Stimulated activated CD4-positive, alpha-beta T cell treated with anti-CD3 and anti-CD28 coated beads, Interleukin-15, amount 100 ng/mL, for 48 hours (primary cell): ENCODE measurements at places on chromosomes 1 and 21.

- no peak for DNase-seq
Observed at GRCh38 chr1:201641524-201642253, 102.8 kb downstream of the NAV1 start.

GRCh38 chr21:29144736-29145353 lies 14.4 kb downstream of the MAP3K7CL start:
- DNase-seq = no peak

DNA sequence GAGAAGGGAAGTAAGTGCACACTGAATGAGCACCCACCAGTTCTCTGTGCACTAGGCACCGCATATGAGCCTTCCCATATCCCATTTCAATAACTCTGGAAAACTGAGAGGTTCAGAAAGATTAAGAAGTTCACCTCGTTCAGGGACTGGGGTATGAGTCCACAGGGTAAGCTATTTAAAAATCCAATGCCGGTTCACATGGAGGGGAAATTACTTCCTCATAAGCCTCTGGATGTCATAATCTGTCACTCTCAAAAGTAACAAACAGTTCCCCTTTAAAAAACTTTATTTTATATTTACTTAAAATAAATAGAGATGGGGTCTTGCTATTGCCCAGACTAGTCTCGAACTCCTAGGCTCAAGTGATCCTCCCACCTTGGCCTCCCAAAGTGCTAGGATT lies 1.9 kb downstream of the OR2B11 start:
- DNase-seq = no peak

DNA sequence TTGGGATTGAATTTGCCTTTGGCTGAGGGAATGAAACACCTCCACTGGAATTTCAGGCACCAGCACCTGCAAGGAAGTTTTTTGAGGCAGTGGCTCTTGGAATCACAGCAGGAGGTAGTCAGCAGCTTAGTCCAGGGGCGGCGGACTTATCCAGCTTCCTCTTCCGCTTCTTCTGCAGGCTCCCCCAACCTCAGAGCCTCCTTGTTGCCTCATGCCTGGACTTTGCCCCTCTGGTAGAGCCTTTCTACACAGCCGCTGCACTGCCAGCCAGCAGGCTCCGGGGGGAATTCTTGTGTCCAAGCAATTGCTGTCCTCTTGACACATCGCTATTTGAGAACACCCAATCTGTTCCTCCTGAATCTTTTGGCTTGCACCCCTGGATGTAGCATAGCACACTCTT lies 4.4 kb upstream of the RHEX start:
- DNase-seq = no peak

DNA sequence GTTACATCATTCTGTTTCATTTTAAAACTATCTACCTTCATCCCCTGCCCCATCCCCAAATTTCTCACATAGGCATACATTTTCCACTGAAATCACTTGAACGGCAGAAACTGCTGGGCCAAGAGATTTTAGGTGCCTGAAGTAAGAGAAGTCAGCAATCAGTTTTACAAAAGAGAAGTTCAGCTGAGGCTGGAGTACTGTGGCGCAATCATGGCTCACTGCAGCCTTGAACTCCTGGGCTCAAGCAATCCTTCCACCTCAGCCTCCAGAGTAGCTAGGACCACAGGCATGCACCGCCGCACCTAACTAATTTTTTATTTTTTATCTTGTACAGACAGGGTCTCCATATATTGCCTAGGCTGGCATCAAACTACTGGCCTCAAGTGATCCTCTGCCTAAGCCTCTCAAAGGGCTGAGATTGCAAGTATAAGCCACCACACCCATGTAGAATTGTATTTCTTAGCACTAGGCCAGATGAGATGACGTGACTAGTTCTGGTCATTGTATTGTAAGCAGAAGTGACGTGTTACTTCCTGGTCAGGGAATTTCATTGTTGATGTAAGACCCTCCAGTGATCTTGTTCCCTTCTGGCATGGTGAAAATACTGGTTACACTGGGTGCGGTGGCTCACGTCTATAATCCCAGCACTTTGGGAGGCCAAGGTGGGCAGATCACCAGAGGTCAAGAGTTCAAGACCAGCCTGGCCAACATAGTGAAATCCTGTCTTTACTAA lies 7.1 kb downstream of the BECN2 start:
- DNase-seq = no peak

DNA sequence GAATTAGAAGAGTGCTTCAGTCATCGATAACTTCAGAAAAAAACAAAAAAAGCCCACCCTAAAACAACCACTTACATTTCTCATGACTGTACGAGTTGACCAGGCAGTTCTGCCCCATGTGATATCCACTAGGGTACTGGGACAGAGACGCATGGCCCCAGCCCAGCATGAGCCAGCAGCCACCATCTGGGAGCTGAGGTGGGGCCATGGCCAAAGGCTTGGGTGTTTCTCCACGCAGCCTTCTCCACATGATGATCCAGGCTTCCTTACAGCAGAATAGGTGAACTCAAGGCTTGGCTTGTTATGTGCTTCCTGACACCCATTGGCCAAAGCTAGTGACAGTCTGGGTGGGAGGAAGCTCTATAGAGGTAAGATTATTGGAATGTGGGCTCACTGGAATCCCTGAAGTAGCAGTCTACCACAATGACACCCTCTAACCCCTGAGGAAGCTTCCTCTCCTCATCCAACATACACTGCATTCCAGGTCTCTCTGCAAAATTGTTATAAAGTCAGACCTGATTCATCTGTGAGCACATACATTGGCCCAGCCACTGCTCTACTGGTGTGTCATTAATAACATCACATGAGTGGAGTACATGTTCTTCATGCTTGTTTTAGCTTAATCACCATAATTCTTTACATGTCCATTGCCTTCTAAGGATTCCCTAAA lies 66.3 kb upstream of the NTPCR start:
- DNase-seq = no peak

DNA sequence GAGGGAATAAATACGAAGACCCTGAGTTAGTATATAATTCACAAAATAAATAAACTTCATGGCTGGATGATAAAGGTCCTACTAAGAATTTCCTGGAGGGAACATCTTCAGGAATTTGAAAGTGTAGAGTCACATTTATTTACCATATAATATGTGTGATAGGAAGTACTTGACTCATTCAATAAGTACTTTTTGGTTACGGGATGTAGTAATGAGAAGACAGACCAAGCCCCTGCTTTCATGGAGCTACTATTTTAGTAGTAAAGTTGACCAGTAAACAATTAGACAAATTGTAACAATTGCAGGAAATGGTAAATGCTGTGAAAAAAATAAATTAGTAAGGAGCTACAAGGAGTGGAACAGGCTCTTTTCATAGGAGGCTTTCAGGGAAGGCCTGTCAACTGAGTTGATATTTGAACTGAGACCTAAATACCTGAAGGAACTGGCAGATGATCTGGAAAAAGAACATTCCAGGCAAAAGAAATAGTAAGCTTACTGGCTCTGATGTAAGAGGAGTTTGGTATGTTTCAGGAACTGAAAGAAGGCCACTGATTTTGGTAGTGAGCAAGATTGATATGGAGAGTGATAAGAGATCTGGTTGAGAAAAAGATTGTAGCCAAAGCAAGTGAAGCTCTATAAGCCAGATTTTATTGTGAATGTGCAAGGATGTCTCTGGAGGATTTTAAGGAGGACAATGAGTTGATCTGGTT lies 36.2 kb downstream of the CAMSAP2 start:
- no peak for DNase-seq

DNA sequence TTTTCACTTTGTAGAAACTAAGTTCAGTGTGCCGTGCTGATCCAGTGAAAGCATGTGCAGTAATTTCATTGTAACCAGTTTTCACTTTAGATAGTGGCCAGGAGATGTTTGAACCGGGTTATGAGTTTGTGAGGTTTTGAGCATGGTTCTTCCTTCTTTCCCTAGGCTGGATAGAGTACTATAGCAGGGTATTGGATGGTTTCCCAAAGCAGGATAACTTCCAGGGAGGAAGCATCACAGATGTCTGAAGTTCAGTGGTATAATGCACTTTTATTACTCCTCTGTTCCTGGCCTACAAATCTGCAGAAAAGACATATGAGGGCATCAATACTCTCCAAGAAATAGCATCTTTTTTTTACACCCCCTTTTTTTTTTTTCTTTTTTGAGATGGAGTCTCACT lies 823.1 kb downstream of the USP25 start:
- no peak for DNase-seq

DNA sequence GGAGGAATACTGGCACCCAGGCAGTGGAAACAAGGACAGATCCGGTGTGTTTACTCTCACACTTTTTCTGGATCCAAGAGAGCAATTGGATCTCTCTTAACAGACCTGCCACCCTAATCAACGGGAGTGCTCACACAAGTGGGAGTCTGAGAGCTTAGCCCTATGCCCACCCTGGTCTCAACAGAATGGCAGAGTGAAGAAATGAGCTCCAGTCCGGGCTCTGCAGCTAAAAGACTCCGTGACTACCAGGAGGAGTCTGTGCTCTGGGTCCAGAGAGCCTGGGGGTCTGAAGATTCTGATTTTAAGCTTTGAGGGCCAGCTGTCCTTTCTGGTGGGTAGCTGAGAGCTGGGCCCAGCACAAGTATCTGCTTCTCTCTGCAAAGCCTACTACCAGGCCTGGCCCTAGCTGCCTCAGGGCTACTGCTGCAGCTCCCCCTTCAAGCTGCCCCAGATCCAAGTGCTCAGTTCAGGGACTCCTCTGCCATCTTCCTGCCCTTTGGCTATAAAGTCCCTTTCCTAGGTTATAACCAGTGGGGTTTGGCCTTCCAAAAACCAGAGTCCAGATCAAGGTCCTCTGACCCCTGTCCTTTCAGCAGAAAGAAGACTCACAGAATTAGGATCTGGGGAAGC lies 3.9 kb downstream of the S100A9 start:
- no peak for DNase-seq

DNA sequence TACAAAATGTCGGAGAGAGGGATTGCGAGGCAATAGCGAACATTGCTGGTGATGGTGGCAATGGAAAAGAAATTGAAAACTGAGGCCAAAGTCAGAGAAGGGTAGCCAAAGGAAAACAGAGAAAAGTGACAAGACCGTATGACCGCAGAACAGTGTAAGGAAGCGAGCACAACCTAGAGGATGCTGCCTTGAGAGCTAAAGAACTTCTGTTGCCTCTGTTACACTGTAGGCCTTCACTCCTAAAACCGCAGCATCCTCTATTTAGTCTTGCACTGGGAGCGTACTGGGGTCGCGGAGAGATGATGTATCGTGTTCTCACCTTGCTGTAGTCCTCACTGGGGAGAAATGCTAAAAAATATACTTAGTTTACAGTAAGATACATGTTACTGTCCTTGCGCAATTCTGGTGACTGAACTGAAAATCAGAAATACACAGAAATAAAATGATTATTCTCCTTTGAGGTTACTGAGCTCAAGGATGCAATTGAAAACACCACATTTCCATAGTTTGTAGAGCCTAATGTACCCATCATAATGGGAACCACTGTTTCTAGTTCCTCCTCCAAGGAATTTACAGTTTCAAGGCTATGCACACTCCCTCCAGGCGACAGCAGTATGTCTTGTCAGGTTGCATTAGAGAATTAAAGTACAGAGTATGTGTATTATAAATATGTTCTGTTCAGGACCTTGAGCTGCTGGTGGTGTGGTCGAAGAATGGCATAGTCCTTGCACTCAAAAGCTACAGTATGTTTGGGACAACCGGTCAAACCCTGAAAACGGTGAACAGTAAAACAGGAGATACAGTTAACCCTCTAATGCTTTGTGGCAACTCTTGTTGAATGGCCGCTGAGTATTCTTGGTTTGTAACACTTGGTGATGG lies 1.3 kb downstream of the NEK7 start:
- DNase-seq = no peak

DNA sequence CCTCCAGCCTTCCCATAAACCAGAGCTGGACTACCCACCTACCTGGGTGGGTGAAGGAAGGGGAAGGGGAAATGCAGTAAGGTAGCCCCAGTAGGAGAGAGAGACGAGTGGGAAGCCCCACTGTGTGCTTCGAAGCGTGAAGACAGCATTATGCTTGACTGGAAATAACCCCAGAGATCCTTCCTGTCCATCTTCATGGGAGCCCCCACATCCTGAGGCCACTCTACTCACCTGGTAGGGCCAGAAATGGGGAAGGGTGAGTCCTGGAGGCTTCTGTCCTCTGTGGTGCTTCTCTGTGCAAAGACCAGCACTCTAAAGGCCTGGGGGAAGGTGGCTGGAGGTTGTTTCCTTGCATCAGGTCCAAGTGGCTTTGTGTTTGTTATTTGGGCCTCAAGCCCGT lies 10.0 kb upstream of the RASSF5 start:
- no peak for DNase-seq

DNA sequence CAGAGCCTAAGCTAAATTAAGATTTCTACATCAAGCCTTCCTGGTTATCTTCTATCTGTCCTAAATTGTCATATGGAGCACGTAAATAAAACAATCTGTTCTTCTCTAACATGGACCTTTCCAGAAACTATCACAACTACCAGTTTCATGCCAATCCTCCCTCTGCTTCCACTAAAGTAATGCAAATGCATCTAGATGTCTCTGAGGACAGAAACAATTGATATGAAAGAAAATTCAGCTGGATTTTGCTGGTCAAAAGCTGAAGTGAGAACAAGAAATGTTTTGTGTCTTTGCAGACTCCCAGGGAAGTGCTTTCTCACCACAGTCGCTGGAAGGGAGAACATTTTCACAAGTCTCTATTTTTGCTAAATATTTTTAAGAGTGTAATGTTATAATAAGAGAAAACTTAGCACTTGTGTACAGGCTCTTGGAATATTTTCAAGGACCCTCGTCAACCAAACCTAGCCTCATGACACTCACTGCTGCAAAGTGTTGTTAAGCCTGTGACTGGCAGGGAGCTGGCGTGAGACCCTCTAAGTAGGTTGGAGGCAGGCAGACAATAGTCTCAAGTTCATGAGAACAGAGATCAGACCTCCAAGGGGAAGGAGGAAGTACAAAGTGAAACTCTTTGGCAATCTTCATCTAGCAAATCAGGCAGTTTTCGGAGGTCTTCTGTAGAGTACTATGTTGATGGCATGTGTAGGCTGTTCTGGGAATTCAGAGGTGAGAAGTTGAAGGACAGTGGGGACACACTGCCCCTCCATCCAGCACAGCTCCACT lies 38.8 kb downstream of the DNASE2B start:
- no peak for DNase-seq

DNA sequence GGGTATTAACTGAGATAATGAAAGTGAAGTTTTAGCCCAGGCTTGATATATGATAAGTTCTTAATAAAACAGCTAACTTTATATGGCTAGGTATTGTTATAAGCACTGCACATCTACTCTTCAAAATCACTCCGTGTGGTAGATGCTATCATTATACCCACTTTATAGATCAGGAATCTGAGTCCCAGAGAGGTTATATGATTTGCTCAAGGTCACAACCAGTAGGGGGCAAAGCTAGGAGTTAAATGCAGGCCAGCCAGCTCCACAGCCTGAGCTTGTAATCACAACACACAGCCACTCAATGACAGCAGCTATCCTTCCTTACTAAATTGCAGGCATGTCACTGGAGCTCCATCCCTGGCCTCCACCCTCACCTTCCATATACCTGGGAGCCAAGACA lies 115.8 kb downstream of the CAPN8 start:
- DNase-seq = no peak

DNA sequence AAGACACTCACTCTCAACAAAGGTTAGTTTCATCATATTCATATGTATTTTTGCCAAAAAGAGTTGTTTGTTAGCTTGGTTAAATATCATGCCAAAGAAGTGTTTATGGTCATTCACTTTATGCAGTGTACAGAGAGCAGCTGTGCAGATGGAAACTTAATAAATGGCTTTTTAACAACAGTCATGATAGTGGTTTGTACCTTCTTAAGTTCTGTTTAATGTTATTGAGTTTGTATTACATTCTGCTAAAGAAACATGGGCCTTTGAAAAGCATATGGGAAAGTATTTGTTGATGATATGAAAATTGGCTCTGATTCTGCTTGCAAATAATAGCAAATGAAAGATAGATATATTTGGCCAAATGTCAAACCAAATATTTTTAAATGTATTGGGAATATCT lies 607.3 kb downstream of the NCAM2 start:
- no peak for DNase-seq

GRCh38 chr1:55418208-55419000 lies 203.2 kb upstream of the USP24 start:
- no peak for DNase-seq
